Cerebellum (tissue), 4 donors: ENCODE measurements at places on chromosomes 6 and 20. TPM values are rescaled to one million over a fixed set of nuclear protein-coding genes. Genes with fewer than 3 reads are reported as not detected.

DNA sequence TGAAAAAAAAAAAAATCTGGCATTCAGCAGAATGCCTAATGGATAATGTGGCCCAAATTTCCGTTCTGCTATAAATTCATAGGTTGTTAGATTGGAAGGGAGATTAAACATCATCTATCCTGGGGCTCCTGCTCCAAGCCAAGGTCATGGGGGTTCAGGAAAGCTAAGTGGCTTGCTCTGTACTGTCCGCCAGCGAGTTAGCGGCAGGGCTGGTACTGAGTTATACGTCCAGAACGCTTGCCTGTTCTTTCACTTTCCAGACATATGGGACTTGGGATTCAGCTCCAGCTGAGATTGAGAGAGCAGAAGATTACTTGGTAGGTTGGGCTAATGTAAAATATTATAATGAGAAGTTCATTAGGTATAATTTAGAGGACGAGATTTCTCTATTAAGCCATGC is 858 bp downstream of the RWDD1 start:
- DNase-seq = no peak

DNA sequence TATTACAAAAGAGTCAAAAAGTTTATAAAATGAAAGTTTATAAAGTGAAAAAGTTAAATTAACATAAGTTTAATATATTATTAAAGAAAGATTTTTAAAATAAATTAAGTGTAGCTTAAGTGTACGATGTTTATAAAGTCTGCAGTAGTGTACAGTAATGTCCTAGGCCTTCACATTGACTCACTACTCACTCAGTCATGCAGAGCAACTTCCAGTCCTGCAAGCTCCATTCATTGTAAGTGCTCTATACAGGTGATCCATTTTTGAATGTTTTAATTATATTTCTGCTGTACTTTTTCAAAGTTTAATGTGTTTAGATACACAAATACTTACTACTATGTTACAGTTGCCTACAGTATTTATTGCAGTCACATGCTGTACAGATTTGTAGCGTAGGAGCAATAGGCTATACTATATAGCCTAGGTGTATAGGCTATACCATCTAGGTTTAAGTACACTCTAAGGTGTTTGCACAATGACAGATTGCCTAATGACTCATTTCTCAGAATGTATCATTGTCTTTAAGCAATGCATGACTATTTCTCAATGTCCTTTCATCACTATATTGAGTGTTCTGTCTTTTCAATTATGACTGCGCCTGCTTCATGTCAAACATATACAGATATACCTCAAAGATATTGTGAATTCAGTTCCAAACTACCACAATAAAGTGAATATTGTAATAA is 1110.3 kb upstream of the MAP3K7 start:
- no peak for DNase-seq

DNA sequence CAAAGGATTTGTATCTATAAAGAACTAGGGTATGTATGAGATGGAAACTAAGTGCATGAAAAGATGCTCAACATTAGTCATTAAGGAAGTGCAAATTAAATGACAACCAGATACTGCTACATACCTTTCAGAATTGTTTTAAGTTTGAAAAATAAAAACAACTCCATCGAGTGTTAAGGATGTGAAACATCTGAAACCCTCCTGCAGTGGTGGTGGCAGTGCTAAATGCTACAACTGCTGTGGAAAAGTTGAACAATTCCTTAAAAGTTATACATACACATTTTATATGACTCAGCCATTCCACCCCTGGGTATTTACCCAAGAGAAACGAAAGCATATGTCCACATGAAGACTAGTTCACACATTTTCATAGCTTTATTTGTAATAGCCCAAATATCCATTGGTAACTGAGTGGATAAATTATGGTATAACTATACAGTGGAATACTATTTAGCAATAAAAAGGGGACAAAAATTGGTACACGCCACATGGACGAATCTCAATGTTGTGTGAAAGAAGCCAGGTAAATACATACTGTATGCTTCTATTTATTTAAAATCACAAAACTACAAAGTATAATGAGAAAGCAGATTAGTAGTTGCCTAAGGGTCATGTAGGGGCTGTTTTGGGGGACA is 10.6 kb downstream of the ARMH2 start:
- no peak for DNase-seq

DNA sequence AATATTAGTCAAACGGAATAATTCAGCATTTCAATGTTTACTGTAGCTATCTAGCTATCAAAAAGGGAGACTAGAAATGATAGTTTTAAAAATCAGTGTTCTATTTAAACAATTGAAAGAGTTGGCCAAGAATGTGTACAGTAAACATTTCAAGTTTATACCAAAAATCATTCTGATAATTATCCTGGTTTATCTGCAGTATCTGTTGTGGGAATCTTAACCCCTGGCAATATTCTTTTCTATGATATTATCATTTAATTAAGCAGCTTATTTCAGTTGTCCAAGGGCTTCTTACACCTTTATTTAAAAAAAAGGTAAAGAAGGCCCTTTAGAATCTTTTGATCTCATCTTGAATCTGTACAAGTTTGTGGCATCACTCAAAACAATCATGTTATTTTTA is 125.1 kb downstream of the PHACTR1 start:
- DNase-seq = no peak

- peak; percentile 43 for DNase-seq
Observed at GRCh38 chr20:63831646-63831992, 555 bp upstream of the ZBTB46 start.

- no peak for DNase-seq
Observed at GRCh38 chr6:24922814-24923213, 12.9 kb downstream of the RIPOR2 start.

The AGER gene
- 0.54 TPM for total RNA-seq

DNA sequence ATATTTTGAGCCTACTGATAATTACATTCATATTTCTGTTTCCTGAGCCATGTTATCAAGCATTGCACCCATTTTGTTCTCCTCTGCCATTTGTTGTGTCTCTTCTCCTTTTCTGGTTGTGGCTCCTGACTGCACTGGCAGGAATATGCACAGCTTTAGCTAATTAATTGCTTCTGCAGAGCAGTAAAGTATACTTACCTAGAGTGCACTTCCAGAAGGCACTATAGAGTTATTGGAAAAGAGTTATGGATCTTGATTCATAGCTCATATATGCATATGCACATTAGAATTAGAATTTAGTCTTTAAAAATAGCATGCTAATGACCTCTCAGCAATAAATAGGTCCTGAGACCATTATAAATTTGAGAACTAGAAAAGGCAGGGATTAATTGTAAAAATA is 262.6 kb downstream of the NKAIN2 start:
- DNase-seq = no peak

The HLA-DRA gene
- total RNA-seq = 3.6 TPM

- DNase-seq = peak; percentile 13
Observed at GRCh38 chr6:143059663-143060353, 881 bp upstream of the AIG1 start.
